ENCODE measurements at places on chromosomes 4 and X.

- no peak for DNase-seq
Observed at GRCh38 chr4:112853662-112854256, 195.7 kb upstream of the ANK2 start.

- no peak for DNase-seq
Observed at GRCh38 chr4:166895771-166896170, 338.5 kb downstream of the SPOCK3 start.

GRCh38 chr4:6152869-6153705 lies 47.3 kb downstream of the JAKMIP1 start:
- DNase-seq = no peak

DNA sequence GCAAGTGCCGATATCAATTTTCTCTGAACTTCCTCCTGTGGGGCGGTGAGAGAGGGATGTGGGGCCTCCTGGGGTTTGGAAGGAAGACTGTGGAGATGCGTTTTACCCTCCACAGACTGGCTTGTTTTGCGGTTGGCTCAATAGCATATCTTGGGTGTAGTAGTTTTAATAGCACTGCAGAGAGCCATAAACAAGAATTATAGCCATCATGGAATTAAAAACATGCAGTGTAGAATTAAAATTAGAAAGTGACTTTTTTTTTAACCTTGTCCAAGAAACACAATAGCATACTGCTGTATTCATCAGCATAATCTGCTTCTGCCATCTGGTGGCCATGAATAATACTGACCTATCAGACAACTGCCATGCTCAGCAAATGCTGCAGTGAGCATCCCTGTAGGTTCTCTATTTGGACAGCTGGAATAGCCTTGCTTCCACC lies 47.3 kb upstream of the SCML1 start:
- no peak for DNase-seq

GRCh38 chr4:184255361-184255760 lies 37.7 kb upstream of the ENPP6 start:
- no peak for DNase-seq

DNA sequence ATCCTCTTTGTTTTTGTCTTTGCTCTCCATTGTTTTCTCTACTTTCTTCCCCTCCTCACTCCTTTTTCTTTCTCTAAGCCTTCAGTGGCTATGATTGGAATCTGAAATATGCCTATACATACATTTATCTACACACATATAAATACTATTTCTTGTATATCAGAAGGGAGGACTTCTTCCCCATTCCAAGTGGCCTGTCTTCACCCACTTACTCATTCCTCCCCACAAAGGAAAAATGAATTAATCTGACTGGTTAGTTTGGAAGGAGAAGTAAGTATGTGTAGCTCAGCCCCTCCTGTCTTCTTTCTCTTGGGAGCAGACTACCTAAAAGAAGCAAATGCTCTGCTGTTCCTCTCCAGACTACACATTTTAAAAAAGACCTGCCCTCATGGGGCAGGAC lies 17.7 kb downstream of the GUCY2F start:
- DNase-seq = no peak

DNA sequence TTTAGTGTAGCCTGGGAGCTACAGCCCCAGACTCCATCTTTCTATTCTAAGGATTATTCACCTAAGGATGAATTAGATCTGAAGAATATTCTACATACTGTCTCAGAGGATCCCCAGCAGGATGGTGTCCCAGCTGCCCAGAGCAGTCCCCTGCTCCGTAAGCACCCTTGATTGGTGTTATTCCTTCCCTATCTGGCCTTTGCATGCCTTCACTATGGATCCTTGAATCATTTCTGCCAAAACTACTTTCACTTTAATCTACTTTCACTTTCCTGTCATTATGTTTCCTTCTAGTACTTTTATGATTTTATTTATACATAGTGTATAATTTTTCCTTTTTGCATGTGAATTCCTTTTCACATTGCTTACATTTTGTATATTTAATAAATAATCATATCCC lies 39.2 kb downstream of the ARHGAP24 start:
- no peak for DNase-seq

- no peak for DNase-seq
Observed at GRCh38 chrX:76454456-76454927, 27.0 kb downstream of the MAGEE1 start.

- no peak for DNase-seq
Observed at GRCh38 chr4:77797239-77797638, 21.9 kb downstream of the CNOT6L start.

GRCh38 chr4:150264595-150265161 lies 186.4 kb downstream of the DCLK2 start:
- no peak for DNase-seq

- no peak for DNase-seq
Observed at GRCh38 chr4:85961887-85962286, 398.0 kb downstream of the MAPK10 start.

DNA sequence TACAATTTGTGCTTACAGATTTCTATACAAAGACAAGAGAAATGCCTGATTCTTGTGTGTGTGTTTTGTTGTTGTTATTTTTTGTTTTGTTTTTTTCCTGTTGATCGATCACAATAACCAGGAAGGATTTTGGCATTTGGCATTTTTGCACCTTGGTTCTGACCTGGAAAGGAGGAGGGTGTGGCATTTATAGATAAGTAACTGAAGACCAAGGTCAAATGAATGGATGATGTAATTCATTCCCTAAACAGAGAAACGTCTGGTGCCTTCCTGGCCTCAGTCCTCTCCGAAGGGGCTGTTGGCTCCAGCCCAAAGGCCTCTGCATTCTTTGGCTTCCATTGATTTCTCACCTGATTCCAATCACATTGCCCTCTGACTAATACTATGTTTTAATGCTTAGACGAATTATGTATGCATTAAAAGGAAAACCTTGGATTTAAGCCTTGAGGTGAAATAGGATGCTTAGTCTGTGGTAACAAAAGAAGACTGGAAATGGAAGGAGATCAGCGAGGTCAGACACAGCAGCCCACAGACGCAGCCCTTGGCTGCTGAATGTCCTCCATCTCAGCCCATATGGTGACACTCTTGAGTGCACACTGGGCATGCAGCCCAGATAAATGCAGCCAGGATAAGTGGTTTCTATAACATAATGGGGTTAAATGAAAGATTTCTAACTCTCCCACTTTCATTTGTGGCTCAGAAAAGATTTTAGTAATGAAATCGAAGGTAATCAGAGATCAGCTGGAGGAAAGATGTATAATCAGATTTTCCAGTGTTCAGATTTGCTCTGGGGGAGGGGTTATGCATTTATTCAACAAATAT lies 60.5 kb upstream of the TRIM2 start:
- no peak for DNase-seq

DNA sequence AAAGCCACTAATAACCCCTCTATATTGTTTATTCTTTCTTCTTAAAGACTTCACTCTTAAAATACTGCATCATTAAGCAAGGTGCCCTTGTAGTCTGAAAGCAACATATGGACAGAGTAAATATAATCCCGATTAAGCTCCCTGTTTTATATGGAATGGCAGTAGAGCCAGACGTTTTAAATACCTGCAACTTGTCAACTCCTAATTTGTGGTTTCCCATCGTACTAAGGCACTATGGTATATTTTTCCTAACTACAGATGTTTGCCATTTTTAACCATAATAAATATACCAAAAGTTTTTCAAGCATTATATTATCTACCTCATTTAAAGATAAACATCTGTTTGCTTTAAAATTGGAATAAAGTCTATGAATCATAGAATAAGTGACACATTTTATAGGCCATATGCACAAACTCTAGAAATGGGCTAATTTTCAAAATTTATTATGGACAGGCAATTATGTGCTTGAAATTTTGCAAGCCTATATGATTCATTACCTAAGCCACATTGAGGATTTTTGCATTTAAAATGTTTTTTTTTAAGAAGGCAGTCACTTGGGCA lies 194.6 kb downstream of the FRMPD4 start:
- DNase-seq = no peak

- no peak for DNase-seq
Observed at GRCh38 chr4:54165011-54165410, 64.1 kb upstream of the PDGFRA start.

- DNase-seq = no peak
Observed at GRCh38 chr4:140092094-140092851, 61.7 kb downstream of the MAML3 start.

DNA sequence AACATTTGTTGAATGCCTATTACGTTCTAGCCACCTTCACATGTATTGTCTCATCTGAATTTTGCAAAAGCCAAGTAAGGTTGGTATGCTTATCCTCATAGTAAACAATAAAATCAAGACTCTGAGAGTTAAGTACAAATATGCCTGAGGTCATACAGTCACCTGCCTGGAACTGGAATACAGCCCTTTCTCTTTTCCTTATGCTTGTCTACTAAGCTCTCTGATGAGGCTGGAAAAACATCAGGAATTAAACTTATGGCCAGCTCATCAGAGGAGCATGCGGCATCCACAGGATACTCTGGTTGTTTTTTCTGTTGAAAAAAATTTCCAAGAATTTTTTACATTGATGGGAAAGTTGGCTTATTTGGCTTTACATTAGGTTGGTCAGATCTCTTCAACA lies 35.5 kb downstream of the NCAPG start:
- DNase-seq = no peak

- no peak for DNase-seq
Observed at GRCh38 chr4:21118301-21118700, 418.0 kb downstream of the PACRGL start.

- DNase-seq = no peak
Observed at GRCh38 chr4:86855572-86855971, 6.4 kb upstream of the SLC10A6 start.

DNA sequence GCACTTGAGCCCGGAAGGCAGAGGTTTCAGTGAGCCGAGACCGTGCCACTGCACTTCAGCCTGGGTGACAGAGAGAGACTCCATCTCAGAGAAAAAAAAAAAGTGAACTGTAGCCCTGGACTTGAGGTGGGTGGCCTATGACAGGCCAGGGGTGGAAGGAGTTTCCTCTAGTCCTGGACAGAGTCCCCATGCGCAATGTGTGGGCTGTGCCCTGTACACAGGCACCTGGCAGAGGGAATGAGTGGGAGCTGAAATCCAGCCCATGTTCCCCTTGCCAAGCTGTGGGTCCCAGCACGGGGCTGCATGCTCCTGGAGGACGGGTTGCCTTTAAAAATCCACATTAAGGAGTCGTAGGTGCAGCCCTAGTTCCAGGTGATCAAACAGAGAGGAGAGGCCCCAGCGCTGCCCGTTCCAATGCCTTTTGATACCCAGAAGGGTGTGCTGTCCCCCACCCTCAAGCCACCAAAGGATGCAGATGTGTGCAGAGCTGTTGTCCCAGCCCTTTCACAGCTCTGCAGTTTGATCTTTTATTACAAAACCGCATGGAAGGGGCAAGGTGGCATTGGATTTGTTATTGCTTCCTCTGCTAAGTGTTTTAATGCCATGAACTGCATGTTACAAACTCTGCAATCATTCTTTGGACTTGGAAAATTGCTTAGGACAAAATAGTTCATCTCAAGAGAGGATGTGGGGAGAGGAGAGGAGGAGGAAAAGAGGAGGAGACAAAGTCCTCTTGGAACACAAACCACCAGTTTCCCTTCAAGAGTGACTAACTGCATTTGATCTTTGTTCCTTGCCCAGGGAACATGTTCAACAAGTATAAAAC lies 38.0 kb upstream of the PDK3 start:
- DNase-seq = no peak

GRCh38 chr4:142913034-142913433 lies 66.9 kb upstream of the INPP4B start:
- no peak for DNase-seq

- DNase-seq = no peak
Observed at GRCh38 chr4:145048817-145049216, 49.2 kb downstream of the ANAPC10 start.

- DNase-seq = no peak
Observed at GRCh38 chrX:40405399-40405798, 175.4 kb upstream of the ATP6AP2 start.

- no peak for DNase-seq
Observed at GRCh38 chrX:149365061-149365460, 140.0 kb downstream of the IDS start.

DNA sequence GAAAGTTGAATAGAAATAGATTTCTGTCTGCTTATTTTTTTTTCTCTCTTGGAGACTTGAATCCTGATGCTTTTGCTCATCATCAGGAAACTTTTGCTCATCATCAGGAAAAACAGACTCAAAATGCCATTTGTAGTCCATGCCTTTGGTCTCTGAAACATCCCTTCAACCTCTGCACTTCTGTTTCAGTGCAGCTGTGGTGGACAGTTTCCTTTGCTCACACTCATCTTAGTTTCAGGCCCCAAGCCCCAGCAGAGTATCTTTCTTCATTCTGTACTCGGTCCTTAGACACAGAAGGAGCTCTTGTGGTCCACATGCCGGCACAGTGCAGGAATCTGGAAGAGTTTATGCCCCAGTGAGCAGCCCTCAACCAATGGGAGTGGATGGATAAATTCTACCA lies 337.9 kb downstream of the PPP3CA start:
- DNase-seq = no peak

- DNase-seq = no peak
Observed at GRCh38 chr4:30881985-30882384, 161.8 kb downstream of the PCDH7 start.

GRCh38 chr4:2261110-2261852 lies 628 bp downstream of the MXD4 start:
- peak; percentile 26 for DNase-seq

GRCh38 chr4:13268703-13269102 lies 215.4 kb downstream of the RAB28 start:
- DNase-seq = no peak

DNA sequence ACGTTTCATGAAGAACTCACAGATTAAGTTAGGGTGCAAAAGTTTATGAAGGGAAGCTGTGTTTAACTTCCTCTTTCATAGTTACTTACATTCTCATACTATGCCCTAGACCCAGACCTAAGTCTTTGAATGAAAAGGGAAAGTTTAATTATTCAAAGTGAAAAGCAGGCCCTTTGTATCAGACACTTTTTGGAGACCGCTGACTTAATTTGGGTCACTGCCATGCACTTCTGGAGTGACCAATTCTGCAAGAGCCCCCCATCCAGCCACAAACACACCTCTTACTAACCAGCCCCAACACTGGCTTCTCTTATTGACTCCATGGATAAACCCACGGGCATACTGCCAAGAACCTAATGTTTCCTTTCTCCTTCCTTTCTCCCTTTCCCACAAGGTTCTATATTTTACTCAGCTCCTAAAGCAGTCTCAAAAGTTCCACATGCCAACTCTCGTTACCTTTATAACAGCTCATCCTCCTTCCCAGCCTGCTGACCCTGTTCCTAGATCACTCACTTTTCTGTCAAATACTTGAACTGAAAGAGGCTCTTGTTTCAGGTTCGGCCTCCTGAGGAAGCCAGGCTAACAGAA lies 34.5 kb downstream of the ABCE1 start:
- no peak for DNase-seq

DNA sequence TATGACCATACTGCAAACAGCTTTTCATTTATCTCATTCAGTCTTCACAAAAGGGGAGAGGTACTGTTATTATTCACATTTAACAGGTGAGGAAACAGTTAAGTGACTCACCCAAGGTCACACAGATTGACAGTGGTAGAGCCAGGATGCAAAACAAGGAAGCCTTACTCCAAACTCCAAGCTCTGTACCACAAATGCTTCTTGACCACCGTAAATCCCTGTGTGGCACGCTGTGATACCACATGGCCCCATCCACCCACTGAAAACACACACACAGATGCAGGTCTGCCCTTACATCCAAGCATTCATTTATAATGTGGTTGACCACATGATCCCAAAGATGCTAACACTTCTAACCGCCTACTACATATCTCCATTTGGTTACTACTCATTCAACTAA lies 129.5 kb downstream of the TSPAN5 start:
- DNase-seq = no peak

GRCh38 chr4:38759113-38759789 lies 23.5 kb downstream of the TLR10 start:
- peak; percentile 33 for DNase-seq

- DNase-seq = no peak
Observed at GRCh38 chrX:148024425-148025148, 43.5 kb downstream of the FMR1NB start.

All from activated CD4-positive, CD25-positive, alpha-beta regulatory T cell (primary cell).